ENCODE measurements at places on chromosomes 12 and 14.

GRCh38 chr14:94113073-94113472, 2.5 kb downstream of the IFI27 start:
- no peak for DNase-seq

GRCh38 chr14:103021684-103022001, 35.7 kb downstream of the CDC42BPB start:
- DNase-seq: no peak

DNA sequence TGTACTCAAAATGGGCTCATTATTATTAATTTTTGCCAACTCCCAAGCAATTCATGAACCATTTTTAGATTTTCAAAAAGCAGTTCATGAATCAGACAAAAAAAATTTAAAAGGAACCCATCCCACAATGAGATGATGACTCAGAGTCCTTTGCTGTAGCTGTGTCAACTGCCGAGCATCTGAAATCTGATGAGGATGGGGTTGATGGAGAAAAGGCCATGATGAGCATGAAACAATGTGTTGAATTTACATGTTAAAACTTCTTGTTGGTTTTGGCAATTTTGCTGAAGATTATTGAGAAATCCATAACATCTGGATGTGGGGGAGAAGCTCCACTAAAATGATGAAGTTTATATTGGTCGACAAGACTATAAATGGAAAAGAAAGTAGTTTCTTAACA, 378.0 kb downstream of the FOXG1 start:
- no peak for DNase-seq

- DNase-seq: no peak
Measured at GRCh38 chr14:75048101-75048500, 3.2 kb downstream of the MLH3 start.

DNA sequence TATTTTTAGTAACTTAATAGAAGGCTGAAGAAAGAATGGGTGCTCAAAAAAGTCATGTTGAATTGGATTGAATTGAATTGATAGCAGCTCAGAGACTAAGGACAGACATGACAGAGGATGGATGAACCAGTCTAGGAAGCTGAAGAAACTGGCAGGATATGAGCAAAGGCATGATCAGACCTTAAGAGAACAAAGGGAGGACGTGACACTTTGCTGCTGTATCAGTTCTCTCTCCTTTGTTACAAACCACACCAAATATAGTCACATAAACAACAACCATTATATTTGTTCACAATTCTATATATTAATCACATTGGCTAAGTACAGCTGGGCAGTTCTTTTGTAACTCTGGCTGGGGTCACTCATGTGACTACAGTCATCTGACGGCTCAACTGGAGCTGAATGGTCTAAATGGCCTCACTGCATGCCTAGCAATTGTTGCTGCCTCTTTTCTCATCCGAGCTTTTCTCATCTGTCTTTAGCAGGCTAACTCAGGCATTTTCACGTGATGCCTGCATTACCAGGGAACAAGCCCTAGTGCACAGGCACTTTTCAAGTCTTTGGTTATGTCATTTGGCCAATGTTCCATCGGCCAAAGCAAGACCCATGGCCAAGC, 355.0 kb downstream of the ETNK1 start:
- no peak for DNase-seq

DNA sequence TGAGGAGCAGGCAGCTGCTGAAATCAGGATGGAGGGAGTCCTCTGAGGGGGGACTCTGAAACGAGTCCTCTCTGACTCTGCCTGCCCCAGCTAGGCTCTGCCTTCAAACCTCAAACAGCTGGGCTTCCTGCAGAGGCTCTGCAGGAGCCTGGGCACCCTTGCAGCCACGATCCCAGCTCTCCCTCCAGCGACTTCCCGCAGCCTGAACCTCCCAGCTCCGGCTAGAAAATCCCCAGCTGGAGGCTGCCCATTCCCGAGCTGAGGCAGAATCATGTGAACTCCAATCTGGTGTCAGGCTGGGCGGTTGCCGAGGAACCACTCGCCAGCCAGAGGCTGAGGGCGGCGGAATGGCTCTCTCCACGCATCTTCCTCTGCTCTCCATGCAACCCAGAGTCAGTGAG, at the start of gene GPR68:
Gene GPR68, minus strand, starts transcription at position 204 of the 401 bp plus-strand sequence. CDS start 9,654 bp downstream, outside the sequence.
- DNase-seq: peak; percentile 40

DNA sequence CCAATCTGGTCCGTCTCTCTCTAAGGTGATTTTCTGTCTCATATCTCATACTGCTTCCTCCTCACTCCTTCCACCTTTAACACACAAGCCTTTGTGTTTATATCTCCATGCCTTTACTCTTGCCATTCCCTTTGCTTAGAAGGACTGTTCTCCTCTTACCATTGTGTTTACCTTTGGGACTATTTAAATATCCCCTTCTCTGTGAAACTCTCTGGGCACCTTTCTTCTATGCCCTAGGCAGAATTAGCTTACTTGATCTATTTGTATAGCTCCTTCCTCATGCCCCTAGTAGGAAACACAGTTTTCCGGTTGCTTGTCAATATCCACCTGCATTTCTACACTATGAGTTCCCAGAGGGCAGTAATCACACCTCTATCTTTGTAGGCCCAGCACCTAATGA, 3.9 kb upstream of the AMHR2 start:
- no peak for DNase-seq
